GM23248 (cell line): ENCODE measurements at places on chromosomes 7 and 10. TPM values are rescaled to one million over a fixed set of nuclear protein-coding genes. Genes with fewer than 3 reads are reported as not detected.

DNA sequence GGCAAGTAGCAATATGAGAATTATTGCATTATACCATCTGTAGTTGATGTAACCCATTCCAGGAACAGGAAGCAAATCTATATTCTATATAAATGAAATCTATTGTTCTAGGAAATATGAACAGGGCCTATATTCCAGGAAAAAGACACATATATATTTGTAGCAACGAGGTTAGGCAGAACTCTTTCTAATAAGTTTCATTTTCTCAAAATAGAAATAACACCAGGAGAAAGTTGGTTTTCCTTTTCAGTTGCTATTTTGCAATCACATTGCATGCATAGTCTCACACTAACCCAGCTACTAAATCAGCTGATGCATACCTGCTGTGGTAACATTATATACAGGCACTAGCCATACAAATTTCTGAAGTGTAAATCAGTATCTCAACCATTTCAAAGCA lies 6.2 kb upstream of the IFIT2 start:
- peak; percentile 85 for DNase-seq

- DNase-seq: no peak
These were observed 254.6 kb downstream of the PTEN start for GRCh38 chr10:88117869-88118632.

GRCh38 chr10:87000491-87000890 lies 19.6 kb upstream of the FAM25A start:
- DNase-seq: peak; percentile 64

DNA sequence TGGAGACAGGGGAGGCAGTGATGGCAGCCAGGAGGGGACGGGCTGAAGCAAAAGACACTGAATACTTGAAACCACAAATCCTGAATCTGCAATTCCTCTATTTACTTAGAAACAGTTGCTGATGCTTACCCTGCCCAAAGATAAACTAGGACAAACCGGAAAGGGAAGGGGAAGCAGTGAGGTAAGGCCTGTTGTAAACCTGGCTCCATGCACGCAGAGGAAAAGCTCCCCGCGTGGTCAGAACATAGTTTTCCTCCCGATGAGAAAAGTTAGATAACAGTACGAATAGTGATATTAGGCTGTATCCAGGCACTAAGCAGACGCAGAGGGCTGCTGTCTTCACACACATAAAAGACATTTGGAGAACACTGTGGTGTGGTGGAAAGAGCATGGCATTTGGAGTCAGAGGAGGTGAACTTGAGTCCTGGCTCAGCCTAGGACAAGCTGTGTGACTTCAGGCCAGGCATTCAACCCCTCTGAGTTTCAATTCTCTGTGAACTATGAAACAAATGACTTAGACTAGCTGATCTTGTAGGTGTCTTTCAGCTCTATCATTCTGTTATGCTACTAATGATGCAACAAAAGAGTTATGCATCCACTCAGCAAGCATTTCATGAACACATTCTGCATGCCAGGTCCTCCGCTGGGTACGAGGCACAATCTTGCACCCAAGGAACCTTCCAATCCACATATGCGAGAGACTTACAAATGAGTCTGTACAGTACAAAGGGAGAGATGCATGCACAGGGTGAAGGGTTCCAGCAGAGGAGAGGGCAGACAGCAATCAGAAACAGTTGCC lies 80.9 kb downstream of the SORBS1 start:
- peak; percentile 63 for DNase-seq

DNA sequence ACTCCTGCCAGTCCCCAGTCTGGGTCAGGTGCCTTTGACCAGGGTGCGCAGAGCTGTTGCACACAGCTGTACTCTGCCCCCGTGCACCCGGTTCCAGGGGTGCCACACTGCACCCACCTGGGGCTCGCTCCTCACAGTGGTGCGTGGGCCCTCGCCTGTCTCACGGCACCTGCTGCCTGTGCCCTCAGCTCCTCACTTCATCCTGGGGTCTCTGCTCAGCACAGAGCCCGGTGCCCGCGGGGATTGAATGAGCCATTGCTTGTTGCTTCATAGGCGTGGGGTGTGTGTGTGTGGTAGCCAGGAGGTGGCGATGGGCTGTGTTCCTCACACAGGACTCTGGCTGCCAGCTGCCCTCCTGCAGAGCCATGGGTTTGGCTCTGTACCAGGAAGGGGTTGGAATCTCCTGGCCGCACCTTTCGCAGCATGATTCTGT lies 18.5 kb downstream of the EIF3B start:
- DNase-seq: peak; percentile 17

DNA sequence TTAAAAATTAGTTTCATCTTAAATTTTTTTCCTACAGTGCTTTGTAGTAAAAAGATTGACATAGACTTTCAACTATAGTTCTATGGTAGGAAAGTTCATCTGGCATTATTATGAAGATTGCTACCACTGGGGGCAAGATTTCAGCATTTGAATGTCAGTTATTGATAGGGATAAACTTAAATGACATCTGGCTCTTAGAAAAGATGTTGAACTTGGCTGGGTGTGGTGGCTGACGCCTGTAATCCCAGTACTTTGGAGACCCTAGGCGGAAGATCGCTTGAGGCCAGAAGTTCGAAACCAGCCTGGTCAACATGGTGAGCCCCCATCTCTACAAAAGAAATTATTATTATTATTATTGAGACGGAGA lies 1.4 kb upstream of the TRA2A start:
- no peak for DNase-seq

C10orf53 gene
- polyA plus RNA-seq: not detected in 2 replicates
